Fibroblast of the aortic adventitia (primary cell): ENCODE measurements at places on chromosomes 3 and 15. TPM values are rescaled to one million over a fixed set of nuclear protein-coding genes. Genes with fewer than 3 reads are reported as not detected.

- DNase-seq, result no peak
These were observed 139.5 kb downstream of the TBL1XR1 start for GRCh38 chr3:177057768-177058167.

GTPBP8 gene
- 33.4 and 60.6 TPM in 2 replicates for total RNA-seq

ADIPOQ gene
- total RNA-seq, result not detected in 2 replicates

GJD2 gene
- total RNA-seq, result not detected in 2 replicates

DNA sequence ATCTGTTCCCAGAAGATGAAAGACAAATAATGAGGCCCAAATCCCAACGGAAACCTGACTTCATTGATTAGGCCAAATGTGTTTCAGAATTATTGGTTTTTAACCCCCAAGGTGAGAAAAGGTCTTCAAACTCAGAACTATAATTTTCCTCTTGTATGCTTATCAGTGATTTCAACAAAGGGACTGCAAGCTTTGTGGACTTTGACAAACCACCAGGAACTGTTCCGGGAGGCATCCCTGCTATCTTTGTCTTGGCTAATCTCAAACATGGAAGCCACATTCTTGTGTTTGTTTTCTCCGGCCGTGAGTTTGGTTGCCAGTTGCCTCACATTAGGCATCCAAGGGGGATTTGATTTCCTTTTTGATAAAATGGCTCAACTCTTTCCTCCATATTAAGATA lies 19.5 kb downstream of the ARHGEF3 start:
- DNase-seq, result no peak

GRCh38 chr3:126397610-126398422 lies 3.1 kb downstream of the CFAP100 start:
- DNase-seq, result no peak

- DNase-seq, result peak; percentile 71
These were observed 511.3 kb downstream of the SHQ1 start for GRCh38 chr3:72336821-72337479.
